ENCODE measurements at places on chromosomes 7 and 10.

- DNase-seq, result no peak
Measured at GRCh38 chr7:54874804-54875203, 115.8 kb upstream of the SEC61G start.

- no peak for DNase-seq
Measured at GRCh38 chr10:6583447-6583846, 3.4 kb upstream of the PRKCQ start.

DNA sequence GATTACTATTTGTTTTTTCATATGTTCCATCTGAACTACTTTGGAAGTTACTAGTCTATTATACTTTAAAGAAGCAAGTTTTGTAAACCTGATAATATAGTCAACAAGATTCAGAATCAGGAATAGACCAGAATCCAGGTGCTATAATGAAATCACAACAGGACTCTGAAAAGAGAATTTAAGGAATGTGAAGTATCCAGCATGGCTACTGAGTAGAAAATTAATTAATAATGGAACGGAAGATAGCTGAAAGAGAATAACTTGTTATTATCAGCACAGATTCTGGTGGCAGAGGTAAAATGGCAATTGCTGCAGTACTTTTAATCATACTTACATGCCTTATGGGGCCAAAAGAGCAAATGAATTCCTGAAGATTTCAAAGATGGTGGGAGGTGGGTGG is 43.1 kb upstream of the CHCHD3 start:
- DNase-seq, result no peak

- no peak for DNase-seq
Measured at GRCh38 chr10:29141761-29142160, 147.1 kb upstream of the LYZL1 start.

DNA sequence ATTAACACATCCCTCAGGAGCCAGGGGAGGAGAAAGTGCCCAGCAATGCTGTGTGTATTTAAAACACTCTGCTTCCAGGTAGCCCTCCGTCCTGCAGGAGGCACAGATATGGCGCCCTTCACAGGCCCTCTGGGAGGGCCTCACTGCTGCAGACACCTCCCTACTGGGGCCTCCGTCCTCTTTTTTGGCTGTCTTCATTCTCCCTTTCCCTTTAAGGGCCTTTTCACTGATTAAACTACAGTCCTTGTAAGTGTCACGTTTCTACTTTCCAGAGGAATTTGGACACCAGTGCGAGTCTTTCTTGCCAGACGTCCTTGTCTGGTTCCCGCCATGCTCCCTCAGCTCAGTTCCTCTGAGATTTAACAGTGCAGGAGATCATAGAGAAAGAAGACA is 39.7 kb upstream of the MKRN1 start:
- DNase-seq, result no peak

DNA sequence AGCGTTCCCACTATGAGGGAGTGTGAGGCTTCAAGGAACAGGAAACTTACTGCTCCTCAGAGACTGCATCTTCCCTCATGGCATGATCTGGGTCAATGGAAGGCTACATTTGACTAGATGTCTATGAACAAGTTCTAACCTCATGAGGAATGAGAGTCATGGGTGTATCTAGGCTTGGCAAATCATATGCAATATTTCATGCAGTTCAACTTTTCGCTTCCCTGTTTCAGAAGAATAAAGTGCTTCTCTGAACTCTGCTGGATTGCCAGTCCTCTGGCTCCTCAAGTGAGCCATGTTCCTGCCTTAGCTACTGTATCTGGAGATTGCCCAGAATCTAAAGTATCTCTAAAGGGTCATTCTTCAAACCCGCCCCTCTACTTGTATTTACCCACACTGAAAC is 54.3 kb upstream of the SEMA3A start:
- DNase-seq, result no peak

DNA sequence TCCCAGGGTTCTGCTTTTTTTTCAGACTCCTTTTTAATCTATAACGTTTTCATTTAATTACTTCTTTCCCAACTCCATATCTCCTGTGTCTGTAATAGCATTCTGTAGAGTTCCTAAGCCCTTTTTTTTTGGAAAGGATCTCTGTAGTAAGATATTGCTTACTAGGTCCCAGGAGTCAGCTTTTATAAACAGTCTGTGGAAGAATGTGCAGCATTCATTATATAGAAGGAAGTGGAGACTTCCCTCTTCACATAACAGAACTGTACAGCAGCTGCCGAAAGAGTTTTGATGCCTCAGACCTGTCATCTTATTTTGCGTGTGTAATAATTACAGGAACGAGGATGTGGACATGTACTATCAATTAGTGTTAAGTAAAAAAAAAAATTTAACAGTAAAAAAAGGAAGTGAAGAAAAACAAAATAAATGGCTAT is 7.4 kb upstream of the STEAP4 start:
- no peak for DNase-seq

DNA sequence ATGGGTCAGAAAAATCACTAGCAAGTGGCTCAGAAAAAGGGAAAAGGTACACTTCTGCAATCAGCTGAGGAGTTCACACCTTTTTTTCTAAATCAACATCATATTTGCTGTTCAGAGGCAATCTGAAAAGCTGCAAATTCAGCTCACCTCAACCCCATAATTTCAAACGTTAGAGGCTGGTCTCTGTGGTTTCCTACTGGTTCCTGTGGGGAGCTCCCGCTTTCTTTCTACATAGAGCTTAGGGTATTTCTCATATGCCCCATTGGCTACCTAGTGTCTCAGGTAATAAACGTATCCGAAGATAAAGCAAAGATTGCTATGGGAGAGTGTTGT is 5.2 kb upstream of the ZNF22 start:
- DNase-seq, result no peak

GRCh38 chr10:126940670-126941310 is 35.6 kb downstream of the DOCK1 start:
- no peak for DNase-seq

GRCh38 chr7:26061678-26062603 is 90.1 kb upstream of the NFE2L3 start:
- DNase-seq, result no peak

DNA sequence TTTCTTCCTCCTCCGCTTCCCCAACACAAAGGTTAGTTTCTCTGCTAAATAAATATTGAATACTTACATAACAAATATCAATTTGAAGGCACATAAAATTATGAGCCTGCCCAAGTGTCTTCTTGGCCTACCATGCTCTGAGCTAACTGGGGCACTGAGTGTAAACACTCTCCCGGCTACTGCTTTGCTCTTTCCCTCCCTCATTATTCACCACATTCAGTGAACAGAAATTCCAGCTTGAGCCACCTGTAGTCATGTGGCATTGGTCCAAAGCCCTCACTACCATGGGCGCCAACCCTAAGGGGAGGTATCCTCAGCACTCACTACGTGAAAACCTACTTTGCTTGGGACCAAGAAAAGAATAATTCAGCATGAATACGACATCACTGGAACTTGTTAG is 409.0 kb downstream of the KCNMA1 start:
- no peak for DNase-seq

DNA sequence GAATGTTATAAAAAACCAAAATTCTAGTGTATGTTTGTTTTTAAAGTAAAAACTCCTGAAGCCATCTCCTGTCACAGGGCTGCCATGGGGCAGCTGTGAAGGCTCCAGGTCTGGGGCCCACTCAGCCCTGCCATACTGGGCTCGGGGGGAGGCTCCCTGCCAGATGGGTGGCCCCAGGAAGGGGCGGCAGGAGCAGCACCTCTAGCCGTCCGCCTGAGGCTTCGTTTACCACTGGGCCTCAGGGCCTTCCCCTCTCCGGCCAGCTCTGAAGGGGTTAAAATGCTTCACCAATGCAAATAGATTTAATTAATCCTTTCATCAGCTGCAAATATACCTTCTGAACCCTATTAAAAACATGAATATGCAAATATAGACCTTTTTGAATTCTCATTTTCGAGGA is 139.0 kb downstream of the ELFN1 start:
- DNase-seq, result no peak

GRCh38 chr10:84991301-84991700 is 662.9 kb downstream of the CCSER2 start:
- no peak for DNase-seq

GRCh38 chr10:16681521-16681920 is 135.7 kb downstream of the RSU1 start:
- no peak for DNase-seq

- DNase-seq, result peak; percentile 96
Measured at GRCh38 chr10:106424054-106424453, 740.5 kb downstream of the SORCS1 start.

- DNase-seq, result peak; percentile 52
Measured at GRCh38 chr7:87398446-87398845, 53.0 kb downstream of the CROT start.

GRCh38 chr10:24010436-24010970 is 198.4 kb upstream of the KIAA1217 start:
- DNase-seq, result no peak

GRCh38 chr10:95504246-95504691 is 56.9 kb downstream of the SORBS1 start:
- no peak for DNase-seq

- DNase-seq, result no peak
Measured at GRCh38 chr10:100485366-100485765, 22.6 kb downstream of the WNT8B start.

DNA sequence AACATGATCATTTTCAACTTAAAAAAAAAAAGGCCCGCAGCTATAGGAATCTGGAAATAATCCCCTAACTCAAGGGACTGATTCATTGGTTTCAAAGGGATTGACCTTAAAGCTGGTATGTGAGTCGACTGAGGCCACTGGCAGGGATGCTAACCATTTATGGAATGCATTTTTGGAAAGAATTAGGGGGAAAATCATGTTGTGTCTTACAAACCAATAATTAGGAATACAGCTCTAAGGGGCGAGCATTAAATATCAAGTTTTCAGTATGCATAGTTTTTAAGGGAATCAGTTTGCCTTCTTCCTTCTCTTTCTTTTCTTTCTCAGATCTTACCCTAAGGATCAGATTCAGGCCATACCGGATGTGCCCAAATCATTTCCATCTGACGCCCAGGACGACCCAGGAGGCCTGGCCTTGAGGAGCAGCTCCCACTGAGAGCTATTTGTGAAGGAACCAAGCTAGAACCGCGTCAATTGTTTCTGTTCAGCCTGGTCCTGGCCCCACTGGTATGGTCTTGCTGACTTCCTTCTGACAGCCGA is 48.7 kb downstream of the BPGM start:
- peak; percentile 74 for DNase-seq

DNA sequence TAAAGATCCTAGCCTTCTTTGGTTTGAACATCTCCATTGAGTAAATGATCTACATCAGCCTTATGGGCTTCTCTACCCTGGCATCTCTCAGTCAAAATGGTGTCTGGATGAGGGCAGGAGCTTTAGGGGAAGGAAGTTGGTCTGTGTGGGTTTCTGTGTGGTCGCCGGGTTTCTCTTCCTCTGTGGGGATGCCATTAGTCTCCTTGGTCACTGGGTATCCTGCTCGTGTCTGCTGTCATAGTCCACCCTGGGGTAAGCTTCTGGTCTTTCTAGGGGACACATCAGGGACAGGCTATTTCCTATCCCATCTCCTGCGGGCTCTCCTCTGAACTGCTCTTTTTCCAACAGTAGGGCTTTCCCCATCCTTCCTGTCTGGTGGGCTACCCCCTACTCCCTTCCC is 150.3 kb upstream of the NPY start:
- no peak for DNase-seq

- no peak for DNase-seq
Measured at GRCh38 chr10:22252801-22253579, 35.2 kb upstream of the EBLN1 start.

DNA sequence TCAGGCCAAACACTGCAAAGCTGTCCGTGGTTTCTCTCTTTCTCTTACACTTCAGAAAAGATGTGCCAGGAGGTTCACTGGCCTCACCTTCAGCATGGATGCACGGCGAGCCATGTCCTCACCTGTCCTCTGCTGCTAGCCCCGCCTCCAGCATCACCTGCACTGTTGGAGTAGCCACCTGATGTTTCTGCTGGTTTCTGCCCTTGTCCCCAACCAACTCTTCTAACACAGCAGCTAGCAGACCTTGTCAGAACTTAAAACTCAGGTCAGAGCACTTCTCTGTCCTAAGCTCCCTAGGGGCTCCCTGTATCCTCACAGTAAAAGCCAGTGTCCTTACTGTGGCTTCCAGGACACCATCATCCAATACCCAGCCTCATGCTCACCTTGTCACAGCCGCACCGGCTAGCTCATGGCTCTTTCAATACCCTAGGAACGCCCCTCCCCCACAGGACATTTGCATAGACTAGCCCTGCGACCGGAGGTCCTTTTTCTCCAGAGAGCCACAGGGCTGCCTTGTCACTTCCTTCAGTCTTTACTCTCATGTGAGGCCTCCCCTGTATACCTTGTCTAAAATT is 15.2 kb downstream of the PALD1 start:
- no peak for DNase-seq

GRCh38 chr10:48363617-48364355 is 57.3 kb downstream of the MAPK8 start:
- DNase-seq, result peak; percentile 37

- DNase-seq, result no peak
Measured at GRCh38 chr10:78349165-78349516, 315.5 kb downstream of the RPS24 start.

GRCh38 chr7:12751764-12752163 is 64.3 kb downstream of the ARL4A start:
- DNase-seq, result no peak

GRCh38 chr7:109309790-109310189 is 740.1 kb downstream of the DNAJB9 start:
- DNase-seq, result no peak

DNA sequence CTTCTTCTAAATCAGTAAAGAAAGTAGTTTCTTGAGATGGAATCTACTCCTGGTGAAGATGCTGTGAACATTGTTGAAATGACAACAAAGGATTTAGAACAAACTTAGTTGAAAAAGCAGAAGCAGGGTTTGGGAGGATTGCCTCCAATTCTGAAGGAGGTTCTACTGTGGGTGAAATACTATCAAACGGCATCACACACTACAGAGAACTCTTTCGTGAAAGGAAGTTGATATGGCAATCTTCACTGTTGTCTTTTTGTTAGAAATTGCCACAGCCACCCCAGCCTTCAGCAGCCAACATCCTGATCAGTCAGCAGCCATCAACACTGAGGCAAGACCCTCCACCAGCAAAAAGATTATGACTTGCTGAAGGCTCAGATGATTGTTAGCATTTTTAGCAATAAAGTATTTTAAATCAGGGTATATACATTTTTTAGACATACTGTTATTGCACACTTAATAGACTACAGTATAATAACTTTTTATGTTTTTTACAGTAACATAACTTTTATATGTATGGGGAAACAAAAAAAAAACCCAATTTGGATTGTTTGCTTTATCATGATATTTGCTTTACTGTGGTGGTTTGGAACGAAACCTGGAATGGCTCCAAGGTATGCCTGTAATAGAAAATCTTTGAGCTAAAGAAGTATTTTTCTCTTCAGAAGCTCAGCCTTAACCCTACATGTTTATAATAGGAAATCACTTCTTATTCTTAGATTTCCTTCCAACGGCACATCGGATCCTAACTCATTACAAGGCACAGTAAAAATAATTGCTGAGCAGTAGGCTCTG is 257.3 kb downstream of the LRMDA start:
- no peak for DNase-seq

- DNase-seq, result no peak
Measured at GRCh38 chr7:47322731-47323130, 259.2 kb downstream of the TNS3 start.

Measured in BJ (cell line).